Mesenchymal stem cell (in vitro differentiated cells and primary cell): ENCODE measurements at places on chromosomes 12 and 14.

DNA sequence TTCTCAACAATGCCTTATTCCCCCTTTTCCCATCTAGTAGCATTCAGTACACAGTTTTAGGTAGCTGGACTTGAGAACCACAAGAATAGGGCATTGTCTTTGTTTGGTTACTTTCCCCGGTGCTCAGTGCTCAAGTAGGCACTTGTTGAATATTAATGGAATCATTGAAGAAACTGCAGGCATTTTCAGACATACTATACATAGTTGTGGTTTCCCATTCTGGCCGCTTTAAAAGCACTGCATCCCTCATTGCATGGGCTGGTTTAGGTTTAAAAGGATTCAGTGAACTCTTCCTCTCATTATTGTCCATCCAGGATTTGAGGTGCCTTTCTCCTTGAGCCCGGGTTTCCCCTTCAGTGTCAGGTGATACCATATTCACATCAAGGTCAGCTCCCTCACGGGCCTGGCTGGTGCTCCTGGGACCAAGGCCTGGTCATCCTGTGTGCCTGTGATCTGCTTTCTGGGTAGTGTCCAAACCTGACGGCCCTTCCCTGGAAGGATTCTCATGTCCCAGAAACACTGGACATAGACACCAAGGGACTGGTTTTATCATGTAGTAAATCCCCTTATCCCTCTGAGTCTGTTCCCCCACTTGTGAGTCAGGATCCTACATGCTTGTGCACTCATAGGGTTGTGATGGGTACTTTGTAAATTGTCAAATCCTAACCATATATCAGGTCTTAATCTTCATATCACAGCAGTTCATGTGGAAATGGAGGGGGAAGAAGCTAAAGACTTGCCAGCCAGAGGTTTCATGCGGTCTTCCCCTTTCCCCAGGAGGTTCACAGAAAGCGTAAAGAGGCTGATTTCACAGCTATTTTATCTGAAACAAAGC is 7.4 kb downstream of the TCP11L2 start:
- DNase-seq, result peak; percentile 60

DNA sequence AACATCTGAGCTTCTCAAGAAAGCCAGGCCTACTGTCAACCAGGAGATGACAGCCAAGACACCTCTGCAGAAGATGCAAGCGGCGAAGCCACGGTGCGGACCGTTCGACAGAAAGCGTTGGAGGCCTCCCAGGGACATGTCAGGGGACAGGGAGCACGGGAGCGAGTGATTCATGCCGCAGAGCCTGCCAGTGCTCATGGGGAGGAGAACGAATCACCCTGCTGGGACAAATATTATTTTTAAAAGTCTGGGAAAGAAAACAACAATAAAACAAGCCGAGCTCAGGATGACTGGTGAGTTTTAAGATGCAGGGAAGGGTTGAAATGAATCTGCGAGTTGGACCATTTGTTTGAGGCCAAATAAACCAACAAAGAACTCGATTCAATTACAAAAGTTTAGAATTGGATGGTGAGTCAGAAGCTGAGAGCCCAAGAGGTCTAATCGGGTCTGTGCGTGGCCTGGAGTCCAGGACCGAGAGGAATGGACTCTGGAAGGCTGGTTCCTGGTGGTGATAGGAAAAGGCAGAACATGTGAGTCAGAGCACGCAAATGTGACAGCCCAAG is 91.0 kb downstream of the RBM19 start:
- peak; percentile 95 for DNase-seq

- peak; percentile 71 for DNase-seq
Observed at GRCh38 chr12:7844116-7844515, 28.6 kb downstream of the SLC2A14 start.

- DNase-seq, result no peak
Observed at GRCh38 chr14:20400965-20401593, 12.2 kb downstream of the TEP1 start.

- no peak for DNase-seq
Observed at GRCh38 chr14:50417853-50418252, 21.2 kb upstream of the CDKL1 start.

- no peak for DNase-seq
Observed at GRCh38 chr12:52540531-52540930, 12.4 kb downstream of the KRT71 start.

- no peak for DNase-seq
Observed at GRCh38 chr14:103443111-103443510, 57.9 kb downstream of the MARK3 start.

DNA sequence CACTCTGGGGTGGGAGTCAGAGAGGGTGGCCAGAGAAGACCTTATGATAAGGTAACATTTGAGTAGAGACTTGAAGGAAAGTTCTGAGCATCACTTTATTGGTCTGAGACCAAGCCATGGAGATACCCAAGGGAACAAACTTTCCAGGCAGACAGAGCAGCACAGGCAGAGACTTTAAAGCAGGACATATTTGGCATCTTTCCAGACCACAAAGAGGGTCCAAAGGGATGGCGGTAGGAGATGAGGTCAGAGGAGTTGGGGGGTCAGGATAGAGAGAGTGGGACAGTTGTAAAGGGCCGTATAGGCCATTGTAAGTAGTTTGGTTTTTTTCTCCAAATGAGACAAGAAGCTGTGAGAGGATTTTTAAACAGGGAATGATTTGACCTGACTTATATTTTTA is 344.4 kb downstream of the SEC23A start:
- no peak for DNase-seq
